ENCODE measurements at places on chromosomes 12 and 14.

DNA sequence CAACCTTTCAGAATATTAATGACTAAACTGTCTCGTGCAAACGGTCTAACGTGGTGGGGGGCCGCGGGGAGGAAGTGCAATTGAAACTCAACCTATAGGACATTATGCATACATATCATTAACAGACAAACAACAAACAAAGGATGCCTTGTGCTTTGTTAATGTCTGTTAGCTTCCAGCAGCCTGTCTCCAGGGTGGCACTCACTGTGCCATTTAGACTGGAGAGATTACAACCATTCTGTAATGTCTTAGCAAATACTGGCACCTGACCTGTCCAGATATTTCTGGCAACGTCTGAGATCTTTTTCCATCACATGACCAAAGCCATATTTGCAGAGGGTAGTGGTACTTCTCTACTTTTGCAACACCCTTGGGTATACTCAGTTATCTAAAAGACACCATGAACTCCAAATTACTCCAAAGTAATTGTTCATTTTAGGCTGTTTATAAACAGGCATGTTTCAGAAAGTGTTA, 11.6 kb downstream of the BHLHE41 start:
- DNase-seq, result no peak

- no peak for DNase-seq
These were observed 234.8 kb downstream of the DUSP6 start for GRCh38 chr12:89117448-89118034.

DNA sequence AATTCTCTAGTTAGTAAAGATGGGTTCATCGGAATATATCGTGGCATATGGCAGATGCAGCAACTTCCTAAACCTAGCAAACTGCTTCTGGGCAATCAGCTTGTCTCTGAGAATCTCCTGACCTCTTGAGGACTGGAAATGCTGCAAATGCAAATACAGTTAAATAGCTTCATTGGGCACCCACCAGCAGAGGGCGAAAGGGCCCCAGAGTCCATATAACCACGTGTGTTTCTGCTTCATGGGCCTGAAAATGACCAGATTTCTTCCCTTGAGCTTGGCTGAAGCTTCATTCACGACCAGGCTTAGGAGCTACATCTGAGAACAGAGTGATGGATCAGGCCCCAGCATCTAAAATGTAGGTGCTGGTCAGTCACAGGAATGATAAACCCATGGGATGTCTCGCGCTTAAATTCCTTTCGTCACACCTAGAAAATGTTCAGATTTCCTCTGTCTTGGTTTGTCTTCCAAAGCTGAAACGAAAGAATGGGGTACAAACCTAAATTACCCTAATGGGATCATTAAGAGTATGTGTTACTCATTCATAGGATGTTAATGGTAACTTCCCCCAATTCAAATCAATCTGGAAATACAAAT, 1482.5 kb upstream of the TMEM132C start:
- DNase-seq, result no peak

DNA sequence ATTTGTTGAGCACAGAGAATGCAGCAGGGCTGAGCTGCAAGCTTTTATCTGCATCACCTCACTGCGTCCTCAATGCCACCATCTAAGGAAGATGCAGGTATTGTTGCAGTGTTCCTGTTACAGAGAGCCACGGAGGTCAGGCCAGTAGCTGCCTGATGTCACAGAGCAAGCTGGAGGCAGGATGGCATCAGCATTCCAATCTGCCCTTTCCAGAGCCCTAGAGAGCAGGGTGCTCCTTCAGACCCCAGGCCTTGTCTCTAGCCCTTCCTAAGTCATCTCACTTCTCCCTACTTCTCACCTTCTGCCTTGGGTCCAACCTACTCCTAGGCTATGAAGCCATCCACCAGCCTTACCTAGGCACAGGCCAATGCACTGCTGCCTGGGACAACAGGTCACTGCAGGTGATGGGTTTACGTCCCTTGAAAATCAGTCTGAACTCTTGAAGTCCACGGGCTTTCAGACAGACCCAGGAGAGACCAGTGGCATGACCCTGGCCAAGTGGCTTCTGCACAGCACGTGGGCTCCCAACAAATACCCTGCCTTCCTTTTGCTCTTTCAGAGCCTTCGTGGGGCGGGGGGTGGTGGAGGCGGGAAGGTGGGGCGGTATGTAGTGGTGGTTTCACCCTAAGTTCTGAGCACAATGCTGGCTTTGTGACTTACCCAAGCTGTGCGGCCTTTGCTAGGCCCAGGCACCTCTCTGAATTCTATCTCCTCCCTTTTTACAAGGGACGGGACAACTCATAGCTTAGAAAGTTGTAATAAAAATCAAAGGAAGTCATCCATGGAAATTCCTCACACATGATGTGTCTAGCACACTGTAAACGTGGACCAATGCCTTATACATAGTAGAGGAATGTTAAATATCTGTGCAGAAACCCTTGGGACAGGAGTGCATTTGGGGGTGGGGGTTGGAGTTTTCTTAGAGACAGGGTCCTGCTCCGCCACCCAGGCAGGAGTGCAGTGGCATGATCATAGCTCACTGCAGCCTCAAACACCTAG, 136.0 kb downstream of the KSR2 start:
- no peak for DNase-seq

GRCh38 chr12:46370380-46370734, 2.2 kb downstream of the SLC38A2 start:
- no peak for DNase-seq

- DNase-seq, result no peak
These were observed 42.6 kb upstream of the HIF1A start for GRCh38 chr14:61652526-61653262.

- no peak for DNase-seq
These were observed 8.2 kb upstream of the DHRS2 start for GRCh38 chr14:23627961-23628360.

DNA sequence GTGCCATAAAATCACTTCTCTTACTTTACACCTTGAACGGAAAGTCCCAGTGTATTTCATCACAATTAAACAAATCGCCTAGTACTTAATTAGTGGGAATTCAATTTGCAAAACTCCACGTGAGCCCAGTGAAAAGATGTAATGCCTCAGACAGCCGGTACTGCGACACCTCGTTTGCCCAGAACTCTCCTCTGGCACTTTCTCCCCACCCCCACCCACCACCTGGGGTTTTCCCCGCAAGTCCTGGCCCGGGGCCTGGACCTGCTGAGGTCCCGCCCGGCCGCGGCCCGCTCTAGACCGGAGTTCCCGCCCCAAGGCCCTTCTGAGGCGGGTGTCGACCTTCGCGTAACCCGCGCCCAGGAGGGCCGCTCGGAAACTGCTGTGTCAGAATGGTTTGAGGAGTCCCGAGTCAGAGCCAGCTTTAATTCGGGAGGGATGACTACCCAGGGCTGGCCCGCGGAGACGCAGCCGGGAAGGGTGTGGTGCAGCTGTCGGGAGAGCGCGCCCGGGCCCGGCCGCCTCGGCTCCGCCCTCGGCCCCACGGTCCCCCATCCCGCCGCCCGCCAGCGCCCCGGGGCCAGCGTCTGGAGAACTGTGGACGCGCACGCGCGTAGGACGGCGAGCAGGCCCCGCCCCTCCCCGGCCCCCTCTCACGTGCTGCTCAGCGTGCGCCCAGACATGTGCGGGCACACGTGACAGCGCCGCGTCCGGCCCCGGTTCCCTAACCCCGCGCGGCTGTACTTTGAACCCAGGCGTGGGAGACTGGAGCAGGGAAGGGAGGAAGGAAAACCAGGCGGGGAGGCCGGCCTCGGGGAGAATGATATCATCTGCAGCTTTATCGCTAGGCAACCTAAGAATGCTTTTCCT, 10.8 kb downstream of the BHLHE41 start:
- peak; percentile 75 for DNase-seq

DNA sequence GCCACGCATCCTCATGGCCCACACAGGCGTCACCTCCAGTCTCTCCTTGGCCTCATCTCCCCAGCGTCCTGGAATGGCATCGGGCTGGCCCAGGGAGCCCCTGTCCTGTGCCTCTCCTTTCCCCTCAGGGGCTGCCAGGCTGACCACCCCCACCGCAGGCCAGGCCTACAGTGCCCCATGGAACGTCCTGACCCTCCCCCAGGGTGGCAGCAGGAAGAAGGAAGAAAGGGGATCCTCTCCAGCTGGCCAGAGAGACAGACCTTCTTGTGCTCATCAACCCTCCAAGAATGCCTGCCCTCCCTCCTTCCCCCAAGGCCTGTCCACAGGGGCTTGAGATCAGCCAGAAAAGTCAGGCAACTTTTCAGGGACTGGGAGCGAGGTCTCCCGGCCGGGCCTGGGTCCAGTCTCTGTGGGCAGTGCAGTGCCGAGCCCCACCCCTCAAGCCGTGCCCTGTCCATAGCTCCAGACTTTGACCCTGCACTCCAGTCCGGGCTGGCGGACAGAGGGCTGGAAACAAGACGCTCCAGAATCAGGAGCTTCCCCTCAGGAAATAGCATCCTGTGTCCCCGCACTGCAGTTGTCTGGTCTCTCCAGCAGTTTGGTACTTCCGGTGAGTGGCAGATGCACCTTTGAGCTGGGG, at the start of gene DAO:
DAO (plus strand) TSS at position 478 of the 640 bp plus-strand sequence. CDS start 4,915 bp downstream, outside the sequence.
- DNase-seq, result no peak

DNA sequence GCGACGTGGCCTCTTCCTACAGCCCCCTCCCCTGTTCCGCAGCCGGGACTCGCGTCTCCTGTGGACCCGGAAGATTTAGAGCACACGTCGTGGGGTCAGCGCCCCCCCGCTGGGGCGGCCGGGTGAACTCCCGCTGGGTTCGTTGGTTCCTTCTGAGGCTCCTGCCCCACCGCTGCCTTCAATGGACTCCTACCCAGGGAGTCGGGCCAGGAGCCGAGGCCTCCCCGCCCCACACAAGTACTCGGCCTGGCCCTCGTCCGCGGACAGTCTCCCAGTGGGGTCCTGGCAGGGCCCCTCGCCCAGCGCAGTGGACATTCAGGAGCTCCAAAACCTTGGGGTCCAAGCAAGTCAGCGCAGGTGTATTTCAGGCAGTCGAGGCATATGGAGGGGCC, 1.2 kb downstream of the MMP17 start:
- no peak for DNase-seq

DNA sequence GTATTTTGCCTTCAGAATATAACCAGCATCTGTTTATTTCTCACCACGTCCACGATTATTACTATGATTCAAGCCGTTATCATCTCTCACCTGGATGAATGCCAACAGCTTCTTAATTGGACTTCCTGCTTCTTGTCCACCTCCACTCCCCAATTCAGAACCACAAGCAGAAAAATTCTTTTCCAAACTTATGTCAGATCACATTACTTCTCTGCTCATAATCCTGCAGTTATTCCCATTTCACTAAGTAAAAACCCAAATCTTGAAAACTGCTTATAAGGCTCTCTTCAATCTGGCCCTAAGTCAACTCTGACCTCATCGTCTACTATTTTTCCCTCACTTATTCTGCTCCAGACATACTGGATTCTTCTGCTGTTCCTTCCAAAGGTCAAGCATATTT, 2.0 kb downstream of the CRY1 start:
- DNase-seq, result no peak

- DNase-seq, result no peak
These were observed 33.1 kb downstream of the PHLDA1 start for GRCh38 chr12:75998292-75999063.

DNA sequence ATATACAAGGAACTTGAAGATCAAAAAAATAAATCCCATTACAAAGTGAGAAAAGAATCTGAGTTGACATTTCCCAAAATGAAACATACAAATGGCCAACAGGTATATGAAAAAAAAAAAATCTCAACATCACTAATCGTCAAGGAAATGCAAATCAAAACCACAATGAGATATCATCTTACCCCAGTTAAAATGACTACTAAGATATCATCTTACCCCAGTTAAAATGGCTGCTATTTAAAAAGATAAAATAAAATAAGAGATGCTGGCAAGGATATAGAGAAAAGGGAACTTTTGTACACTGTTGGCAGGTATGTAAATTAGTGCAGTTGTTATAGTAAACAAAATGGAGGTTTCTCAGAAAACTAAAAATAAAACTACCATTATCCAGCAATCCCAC, 44.4 kb downstream of the PLEKHG7 start:
- no peak for DNase-seq

DNA sequence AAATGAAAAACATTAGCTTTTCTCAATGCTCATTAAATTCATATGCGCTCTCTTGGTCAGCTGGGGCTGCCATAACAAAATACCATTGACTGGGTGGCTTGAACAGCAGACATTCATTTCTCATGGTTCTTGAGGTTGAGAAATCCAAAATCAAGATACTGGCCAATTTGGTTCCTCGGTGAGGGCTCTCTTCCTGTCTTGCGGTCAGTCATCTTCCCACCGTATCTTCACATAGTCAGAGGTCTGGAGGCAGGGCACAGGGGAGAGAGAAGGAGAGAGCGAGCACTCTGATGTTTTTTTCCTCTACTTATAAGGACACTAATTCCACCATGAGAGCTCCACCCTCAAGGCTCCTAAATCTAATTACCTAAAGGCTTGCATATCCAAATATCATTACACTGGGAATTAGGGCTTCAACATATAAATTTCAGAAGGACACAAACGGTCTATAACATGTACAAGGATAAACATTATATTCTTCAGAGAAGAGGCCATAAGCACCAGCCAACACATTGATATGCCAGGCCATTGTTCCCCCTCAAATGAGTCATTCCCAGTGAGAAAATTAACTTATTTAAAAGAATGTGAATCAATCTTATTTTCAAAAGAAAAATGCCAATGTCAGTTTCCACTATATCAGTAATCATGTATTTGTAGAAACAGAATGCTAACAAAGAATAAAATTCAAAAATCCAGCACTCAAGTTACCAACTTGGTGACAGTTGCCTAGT, 152.2 kb downstream of the BTG1 start:
- no peak for DNase-seq

DNA sequence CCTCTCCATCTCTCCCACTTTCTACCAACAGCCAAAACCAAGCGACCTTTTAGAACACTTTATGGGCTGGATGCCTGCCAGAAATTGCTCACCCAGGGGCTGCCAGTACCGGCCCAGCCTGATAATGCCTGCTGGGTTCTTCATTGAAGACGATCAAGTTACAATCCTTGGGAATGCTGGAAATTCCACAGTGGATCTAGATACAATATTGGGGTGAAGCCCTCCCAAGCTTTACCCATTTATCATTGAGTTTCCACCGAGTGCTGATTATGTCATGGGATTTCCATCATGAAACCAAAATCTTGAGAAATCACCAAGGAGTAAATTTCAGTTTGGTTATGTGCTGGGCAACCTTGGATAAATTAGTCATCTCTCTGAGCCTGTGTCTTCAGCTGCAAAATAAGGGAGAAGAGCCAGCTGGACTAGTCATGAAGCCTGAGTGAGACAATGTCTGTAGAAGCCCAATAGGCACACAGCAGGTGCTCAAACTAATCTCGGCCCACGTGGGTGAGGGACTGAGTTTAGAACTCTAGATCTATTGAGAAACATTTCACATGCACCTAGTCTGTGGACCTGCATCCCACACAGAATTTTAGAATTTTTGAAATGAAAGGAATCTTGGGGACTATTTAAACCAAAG, 75.5 kb upstream of the CLMN start:
- no peak for DNase-seq

DNA sequence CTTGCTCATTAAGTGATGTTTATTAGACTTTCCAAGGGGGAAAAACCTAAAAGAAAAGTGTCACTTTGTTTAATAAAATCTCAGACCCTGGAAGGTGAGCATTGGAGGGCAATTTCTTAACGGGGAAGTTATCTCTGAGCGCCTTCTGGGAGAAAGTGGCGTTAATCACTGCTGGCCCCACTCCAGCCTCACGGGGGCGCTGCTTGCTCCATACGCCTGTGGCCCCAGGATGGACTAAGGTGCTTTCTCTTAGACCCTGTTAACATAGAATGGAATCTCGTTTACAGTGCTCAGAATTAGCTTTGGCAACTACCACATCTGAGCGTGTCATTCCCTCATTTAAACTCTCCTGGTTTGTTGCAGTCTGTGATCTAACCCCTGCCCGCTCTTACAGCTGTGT, 16.4 kb upstream of the PRIMA1 start:
- DNase-seq, result no peak
